Cortex of kidney (tissue), 1 donor: ENCODE measurements at places on chromosomes 5 and 9.

DNA sequence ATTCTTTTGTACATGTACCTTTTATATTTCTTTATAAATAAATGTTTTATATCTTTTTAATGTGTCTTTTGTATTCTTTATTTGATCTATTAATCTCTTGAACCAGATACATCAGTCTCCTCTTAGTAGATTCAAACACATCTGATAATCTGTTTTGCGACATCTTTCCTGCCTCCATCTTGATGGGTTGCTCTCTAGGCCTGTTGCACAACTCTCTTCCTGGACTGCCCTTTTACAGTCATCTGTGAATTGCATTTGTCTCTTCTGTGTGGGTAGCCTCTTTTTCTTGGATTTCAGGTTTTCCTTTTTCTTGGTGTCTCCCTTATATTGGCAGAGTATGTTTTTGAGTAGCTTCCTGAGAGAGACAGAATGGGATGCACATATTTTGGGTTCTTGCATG lies 6.2 kb downstream of the ZFYVE16 start:
- DNase-seq = no peak

DNA sequence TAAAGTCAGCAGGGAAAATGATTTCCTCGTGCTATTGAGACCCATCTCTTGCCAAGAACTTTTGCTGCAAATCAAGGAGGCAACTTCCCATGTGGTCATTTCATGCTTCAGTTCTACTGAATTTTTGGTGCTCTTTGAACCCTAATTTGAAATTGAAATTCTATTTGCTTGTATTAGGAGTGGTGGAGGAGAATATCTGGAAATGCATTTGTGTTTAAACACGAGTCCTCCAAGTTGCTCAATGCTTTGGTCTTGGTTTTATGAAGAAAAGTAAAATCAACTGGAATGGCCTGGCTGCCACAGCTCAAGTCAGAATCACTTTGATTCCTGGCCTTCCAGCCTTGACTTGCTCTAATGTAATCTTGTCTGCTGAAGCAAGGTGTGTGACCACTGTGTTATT lies 613.2 kb downstream of the TLE1 start:
- DNase-seq = no peak

DNA sequence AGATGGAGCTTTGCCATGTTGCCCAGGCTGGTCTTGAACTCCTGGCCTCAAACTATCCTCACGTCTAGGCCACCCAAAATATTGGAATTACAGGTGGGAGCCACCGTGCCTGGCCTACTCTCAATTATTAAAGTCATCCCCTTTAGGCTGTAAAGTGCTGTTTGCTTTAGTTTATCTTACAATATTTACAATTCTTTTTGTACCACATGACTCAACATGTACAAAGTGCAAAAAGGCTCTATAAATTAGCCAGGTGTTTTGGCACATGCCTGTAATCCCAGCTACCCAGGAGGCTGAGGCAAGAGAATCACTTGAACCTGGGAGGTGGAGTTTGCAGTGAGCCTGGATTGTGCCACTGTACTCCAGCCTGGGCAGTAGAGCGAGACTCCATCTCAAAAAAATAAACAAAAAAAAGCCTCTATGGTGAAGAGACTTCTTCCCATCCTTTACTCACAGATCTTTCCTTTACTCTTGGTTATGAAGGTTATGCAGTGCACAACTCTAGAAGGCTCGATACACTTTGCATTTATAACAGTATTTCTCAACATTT lies 28.5 kb upstream of the MLLT3 start:
- no peak for DNase-seq

DNA sequence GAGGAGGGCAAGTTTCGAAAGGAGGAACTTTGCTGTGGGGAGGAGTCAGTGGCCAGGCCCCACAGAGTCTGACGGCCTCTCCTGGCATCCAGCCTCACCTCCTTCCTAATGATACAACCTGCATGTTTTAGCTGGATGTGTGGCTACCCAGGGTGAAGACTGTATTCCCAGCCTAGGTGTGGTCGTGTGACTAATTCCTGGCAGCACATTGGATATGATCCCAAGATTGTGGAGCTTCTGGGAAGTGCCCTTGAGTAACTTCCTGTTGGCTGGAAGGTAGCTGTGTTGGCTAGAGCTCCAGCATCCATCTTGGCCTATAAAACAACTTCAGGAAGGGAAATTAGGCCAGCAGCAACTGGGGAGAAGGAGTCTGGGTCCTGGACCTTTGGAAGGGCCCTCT lies 19.0 kb upstream of the LPCAT1 start:
- no peak for DNase-seq

DNA sequence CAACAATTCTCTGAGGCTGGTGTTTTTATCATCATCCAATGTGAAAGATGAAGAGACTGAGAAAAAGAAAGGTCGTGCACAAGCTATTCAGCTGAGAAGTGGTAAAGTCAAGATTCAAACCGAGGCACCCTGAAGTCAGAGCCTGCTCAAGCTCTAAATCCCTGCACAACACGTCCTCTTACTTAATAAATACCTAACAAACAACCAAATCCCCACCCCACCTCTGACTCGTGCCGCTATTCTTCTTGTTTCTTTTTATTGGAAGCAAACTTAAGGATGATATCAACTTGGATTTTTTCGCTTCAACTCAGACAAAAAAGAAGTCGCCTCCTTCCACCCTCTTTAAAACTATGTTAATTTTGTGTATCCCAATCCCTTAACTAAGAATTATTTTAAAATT lies 140.2 kb downstream of the CEP120 start:
- no peak for DNase-seq

DNA sequence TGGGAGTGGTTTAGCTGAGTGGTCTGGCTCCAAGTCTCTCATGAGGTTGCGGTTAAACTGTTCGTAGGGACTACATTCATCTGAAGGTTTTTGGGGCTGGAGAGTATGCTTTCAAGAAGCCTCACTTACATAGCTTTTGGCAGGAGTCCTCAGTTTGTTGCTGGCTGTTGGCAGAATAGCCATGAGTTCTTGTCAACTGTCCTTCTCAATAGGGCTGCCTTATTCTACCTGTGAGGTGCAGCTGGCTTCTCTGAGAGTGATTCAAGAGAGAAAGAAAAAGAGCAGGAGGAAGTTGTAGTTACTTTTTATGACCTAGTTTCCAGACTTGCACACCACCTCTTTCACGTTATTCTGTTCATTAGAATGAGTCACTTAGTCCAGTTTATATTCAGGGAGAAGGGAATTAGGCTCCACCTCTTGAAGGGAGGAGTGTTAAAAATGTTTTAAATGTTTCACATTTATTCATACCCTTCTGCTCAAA lies 33.2 kb downstream of the YTHDC2 start:
- DNase-seq = no peak

DNA sequence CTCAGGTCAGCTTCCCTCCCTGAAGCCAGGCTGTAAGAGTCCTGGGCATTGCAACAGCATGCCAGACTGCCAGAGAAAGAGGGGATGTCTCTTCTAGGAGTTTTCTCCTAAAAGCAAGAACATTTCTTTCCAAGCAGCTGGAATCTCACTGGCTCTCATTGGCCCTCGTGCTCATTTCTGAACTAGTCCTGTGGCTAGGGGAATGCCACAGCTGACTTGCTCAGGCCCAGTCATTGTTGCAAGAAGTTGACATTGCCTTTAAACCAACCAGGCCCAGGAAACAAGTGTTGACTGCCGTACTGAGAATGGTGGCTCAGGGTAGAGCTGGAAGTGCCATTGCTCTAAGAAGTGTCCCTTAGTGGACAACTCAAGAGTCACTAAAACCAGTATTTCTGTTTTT lies 15.0 kb upstream of the CEP120 start:
- no peak for DNase-seq

GRCh38 chr5:81852291-81853029 lies 101.6 kb upstream of the SSBP2 start:
- no peak for DNase-seq

DNA sequence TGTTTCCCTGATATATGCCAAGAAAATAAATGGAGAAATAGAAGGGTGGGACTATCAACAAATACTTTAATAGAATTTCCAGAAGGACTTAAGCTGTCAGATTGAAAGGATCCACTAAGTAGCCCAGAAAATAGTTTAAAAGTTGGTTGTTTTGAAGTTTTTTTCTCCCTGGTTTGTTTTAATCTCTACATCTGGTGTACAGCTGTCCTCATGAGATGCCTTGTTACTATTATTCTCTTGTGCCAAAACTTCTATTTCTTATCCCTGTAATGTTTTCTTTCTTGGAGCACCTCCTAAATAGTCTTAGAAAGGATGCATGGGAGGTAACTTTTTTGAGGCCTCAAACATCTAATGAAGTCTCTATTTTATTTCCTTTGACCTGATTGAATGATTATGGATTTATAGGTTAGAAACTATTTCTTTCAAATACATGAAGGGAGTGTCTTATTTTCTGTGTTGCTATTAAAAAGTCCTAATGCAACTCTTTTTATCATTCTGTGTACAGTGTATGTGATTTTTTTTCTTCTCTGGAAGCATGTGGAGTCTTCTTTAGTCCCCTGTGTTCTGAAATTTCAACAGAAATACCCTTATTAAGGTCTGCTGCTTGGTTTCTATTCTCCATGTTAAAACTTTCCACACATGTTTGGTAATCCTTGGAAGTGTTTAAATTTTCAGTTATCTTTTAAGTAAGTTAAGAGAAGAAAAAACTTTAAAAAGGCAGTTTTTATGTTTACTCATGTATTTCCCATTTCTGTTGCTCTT lies 140.0 kb upstream of the CDKN2B start:
- DNase-seq = no peak

DNA sequence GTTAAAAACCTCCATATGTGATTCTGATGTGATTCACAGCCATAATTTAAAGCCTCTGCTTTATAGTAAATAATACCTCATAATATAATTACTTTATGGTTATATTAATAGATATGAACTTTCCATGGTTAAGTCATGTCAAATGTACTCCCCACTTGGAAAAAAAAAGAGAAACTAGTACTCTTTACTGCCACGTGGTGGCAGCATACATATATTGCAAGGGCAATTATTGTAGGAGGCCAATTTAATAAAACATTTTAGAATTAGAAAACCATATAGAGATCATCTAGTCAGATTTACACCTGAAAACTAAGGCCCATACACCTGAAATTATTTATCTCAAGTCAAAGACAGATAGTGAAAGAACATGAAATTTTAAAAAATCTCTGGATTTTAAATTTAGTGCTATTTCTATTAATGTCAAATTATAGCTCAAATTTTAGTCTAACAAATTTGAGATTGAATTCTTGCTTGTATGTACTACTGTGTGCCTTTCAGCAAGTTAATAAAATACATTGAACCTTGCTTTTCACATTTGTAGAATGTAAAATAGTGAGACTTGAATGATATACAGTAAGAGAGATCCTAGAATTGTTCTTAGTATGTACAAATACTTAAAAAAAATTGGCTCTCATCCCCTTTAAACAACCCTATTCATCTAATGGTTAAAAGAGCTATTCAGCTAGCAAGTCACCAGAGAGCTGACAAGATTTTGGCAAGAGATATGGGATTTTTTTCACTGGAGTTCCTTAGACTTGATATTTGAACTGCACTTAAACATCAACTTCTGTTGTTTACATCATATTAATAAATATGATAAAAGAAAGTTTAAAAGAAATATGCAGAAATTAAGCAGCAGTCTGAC lies 603.8 kb downstream of the TLE4 start:
- DNase-seq = no peak

- DNase-seq = no peak
Observed at GRCh38 chr5:66615894-66616293, 19.7 kb downstream of the MAST4 start.

DNA sequence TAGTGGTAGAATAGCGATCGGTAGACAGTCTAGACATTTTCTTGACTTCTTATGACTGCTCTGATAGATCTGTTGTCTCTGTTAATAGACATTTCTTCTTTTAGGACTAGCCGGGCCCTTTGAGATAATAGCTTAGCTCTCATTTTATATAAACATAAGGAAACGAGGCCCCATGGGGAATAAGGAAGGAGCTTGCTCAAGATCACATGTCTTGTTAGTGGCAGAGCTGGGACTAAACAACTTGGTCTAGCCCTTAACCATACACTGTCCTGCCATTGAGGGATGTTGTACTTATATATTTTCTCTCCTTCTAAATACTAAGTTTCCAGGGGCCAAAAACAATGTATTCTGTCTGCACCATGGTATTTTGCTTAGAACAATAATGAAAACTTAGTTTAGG lies 140.0 kb downstream of the GCNT1 start:
- no peak for DNase-seq
